ENCODE measurements at places on chromosomes 6 and 20.

DNA sequence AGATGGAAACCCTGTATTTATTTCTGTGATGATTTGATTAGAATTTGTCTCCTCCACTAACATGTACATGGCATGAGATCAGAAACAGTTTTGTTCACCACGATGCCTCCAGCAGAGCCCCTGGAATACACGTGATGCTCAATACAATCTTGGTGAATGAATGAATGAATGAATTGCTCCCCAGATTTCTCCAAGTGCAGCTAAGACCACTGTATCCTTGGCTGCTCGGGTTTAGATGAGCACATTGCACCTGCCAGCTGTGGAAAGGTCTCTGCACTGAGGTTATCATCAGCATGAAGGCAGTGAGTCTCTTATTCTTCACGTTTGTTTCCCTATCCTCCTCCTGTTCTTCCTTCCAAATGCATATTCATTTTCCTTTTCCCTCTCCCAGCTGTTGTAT lies 17.9 kb downstream of the CASS4 start:
- DNase-seq = no peak

DNA sequence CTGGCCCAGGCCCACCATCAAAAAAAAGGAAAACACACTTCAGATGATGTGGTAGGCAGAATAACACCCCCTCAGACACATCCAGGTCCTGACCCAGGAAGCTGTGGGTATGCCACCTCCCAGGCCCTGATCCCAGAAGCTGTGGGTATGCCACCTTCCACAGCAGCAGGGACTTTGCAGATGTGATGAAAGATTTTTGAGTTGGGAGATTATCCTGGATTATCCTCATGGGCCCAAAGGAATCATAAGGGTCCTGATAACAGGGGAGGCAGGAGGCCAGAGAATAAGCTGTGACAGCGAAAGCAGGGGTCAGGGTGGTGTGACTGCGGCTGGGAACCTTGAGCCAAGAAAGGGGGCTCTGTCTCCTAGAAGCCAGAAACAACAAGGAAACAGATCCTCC lies 55.0 kb downstream of the BMP7 start:
- DNase-seq = no peak

DNA sequence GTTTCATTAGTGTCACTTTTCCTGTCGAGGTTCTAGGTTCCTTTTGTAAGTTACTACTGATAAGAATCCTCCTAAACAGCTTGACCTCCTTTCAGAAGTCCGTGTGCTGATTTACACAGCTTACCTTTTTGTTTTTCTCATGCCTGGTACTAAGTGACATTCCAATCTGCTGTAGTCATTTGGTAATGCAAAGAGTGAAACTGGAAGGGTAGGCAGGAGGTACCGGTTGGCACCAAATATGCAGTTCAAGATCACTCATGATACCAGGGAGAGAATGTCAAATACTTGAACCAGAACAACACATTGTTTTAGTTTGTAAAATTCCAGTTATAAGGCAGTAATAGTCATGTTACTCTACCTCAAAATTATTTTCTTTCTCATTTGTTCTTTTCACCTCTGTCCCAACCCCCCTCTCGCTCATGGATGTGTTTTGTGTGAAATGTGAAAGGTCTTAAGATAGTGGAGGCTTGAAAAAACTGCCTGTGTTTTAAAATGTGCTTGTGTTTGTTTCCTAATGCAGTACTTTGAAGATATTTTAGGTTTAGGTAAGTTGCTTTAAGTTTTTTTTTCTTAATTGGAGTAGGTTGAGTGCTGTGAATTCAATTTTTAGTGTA lies 23.2 kb downstream of the AFDN start:
- no peak for DNase-seq

GRCh38 chr20:63377256-63377941 lies 16.2 kb upstream of the CHRNA4 start:
- DNase-seq = no peak

DNA sequence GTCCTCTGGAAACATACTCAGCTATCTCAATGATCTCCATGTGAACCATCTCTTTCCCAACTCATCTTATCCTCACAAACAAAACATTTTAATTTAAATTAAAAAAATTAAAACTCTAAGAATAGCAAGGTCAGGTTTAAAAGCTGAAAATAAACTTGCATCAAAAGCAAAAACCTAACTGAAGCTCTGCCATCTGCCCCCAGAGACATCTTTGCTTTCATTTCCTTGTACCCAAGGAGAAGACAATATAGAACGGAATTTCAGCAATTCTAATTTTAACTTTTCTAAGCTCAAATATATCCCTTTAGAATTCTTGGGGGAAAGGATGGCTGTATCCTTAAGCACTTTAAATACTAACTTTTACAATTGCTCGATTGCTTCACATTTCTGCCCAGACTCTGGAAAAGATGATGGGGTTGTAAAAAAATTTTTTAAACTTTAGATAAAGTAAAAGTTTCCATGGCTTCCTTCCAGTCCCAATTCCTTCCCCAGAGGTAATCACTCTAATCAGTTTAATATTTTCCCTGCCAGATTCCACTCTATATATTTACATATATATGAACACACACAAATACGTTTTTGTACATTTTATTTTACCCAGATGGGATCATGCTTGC lies 69.2 kb upstream of the SMIM29 start:
- no peak for DNase-seq

DNA sequence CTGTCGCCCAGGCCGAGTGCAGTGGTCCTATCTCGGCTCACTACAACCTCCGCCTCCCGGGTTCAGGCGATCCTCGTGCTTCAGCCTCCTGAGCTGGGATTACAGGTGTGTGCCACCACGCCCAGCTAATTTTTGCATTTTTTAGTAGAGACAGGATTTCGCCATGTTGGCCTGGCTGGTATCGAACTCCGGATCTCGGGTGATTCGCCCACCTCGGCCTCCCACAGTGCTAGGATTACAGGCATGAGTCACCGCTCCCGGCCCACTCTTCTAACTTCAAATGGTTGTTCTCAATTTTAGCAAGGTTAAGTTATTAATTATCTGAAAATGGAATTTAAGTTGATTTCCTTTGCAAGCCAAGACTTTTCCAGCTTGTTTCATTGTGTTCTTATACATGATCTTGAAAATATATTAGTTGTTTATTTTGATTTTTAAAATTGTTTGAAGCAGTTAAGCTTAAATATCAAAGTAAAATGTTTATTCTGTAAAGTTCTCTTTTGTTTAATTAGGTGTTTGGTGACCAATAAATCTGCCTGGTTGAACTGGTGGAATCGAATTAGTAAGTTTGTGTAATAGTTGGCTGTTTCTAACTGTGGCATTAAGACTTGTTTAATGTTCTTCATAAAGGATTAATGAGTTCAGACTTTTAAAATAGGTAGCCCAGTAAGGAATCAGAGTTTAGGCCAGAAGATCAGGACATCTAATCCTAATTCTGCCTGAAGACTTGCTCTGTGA lies 2.3 kb downstream of the PM20D2 start:
- DNase-seq = peak; percentile 4

DNA sequence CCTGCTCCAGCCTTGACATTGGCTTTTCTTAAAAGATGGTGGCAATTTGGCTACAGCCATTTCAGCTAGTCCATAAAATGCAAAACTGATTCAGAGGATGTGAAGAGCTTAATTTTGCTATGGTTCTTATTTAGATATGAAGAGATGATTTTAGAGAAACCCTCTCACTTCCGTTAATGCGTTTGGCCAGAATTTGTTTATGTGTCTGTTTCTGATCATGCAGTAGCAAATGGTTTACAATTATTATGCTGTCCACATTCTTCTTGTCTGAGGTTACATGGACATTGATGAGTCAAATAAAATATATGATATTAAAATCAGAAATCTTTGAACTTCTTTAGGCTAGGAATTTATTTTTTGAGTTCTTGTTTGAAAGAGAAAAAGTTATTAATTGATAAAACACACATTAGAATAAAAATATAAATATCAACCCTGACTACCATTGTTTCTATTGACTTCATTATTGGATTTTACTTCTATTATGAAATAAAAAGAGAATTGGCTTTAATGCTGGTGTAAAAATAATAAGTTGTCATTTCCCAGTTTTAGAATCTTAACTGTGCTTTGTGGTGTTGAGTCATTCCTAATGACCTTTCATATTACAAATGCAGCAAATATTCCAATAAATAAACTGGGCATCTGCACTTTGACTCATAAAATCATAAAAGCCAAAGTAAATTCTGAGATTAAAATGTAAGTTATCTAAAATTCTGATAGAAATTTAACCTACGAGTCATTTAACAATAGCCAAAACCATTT lies 1286.0 kb upstream of the GJE1 start:
- no peak for DNase-seq

DNA sequence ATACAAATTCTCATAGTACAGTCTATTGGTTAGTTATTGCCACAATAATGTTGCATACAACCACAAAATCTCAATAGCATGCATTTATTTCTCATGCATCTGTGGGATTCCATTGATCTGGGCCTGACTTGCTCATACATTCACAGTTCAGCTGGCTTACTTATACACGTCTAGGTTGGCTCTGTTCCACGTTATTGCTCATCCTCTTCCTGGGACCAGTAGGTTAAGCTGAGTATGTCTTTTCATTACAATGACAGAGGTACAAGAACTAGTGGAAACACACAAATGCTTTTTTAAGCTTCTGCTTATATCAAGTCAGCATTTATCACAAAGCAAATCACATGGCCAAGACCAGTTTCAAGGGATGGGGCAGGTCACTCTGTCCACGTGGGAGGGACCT lies 485.3 kb upstream of the BTBD3 start:
- DNase-seq = no peak

- DNase-seq = no peak
Observed at GRCh38 chr20:2806351-2806701, 5.9 kb upstream of the CPXM1 start.

DNA sequence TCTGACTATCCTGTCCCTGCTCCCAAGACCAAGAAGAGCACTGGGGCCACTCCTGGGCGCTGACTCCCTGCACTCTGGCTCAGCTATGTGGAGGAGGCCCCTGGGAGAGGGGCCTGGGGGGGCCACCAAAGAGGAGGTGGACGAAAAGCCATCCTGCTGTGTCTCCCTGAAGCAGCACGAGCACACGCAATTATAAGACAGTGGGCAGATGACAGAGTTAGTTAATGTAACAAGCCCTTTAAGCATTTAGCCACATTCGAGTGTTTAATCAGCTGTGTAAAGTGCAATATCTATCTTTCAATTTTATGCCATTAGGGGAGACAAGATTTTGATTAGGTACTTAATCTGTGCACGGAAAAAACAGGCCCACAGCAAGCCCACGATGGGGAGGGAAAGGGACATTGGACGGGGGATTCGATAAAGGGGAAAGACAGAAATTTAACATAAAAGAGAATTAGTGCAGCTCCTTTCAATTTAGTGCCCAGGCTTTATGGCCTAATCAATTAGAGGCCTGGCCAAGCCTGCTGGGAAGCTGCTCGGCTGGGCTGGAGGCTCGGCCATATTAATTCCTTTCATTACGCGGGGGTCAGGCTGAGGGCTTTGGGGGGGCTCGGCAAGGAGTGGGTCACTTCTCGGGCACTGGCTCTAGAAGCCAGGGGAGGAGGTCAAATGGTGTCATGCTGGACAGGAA lies 286.2 kb downstream of the DHX35 start:
- no peak for DNase-seq

GRCh38 chr6:1031720-1032119 lies 280.2 kb upstream of the FOXQ1 start:
- DNase-seq = no peak

GRCh38 chr6:144566868-144567615 lies 281.9 kb downstream of the UTRN start:
- peak; percentile 53 for DNase-seq

GRCh38 chr6:91462241-91462640 lies 875.4 kb upstream of the MAP3K7 start:
- DNase-seq = no peak

- DNase-seq = no peak
Observed at GRCh38 chr20:57811374-57812020, 101.7 kb upstream of the PMEPA1 start.

DNA sequence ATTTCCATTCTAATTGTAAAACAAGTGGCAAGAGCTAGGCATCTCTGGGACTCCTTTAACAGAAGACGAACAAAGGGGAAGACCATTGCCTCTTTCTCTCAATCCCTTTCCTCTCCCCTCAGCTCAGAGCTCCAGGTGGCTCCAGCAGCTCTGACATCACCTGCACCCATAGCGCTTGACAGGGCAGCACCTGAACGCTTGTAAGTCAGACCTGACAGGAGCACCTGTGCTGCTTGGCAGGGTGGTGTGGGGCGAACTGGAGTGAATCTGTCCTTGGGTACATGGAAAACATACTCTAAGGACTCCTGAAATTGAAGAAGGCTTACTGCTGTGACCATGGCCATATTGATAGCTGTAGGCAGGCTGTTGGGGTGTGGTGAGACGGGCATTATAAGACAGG lies 409.5 kb upstream of the AGPAT4 start:
- DNase-seq = no peak

- DNase-seq = no peak
Observed at GRCh38 chr6:129660346-129660676, 49.7 kb downstream of the ARHGAP18 start.

GRCh38 chr20:24117383-24117782 lies 128.8 kb upstream of the GGTLC1 start:
- DNase-seq = no peak

GRCh38 chr6:136604328-136604825 lies 54.2 kb upstream of the MAP7 start:
- no peak for DNase-seq

- DNase-seq = no peak
Observed at GRCh38 chr20:7155282-7155681, 387.8 kb downstream of the BMP2 start.

GRCh38 chr20:36203861-36204260 lies 32.4 kb upstream of the AAR2 start:
- DNase-seq = no peak

DNA sequence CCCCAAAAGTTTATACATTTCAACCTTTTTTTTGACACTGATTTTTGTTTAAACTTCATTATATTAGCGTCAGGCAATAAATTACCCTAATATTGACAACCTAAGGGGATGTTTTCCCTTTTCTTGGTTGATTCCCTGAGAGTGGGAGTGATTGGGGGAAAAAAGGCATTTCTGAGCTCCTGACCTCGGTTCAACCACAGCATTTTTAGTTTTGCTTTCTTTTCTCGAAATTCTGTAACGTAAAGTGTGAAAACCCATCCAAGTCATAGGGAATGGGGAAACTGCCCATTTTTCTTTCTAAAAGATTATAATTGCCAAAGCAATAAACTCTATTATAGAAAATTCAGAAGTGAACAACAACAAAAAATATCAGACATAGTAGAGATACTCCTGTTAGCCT lies 67.9 kb upstream of the SPACA1 start:
- DNase-seq = no peak

DNA sequence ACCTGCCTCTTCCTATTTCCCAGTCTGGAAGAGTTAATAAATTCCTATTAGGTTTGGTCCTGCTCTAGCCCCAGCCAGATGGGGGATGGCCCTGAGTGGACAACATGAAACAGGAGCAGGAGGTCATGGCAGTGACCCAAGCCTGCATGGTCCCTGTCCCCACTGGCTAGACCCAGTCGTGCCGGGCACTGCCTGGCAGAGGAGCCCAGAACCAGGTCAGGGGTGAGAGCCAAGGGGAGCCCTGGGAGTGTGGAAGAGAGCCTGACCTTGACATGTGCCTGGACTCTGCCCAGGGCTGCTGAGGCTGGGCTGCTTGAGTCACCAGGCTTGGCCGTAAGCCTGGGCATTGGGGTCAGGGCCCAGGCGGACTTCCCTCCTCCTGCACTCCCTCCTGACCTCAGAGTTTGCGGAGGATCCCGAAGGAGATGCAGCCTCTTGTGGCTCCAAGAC lies 3.6 kb downstream of the AVP start:
- DNase-seq = no peak

All from inflammatory macrophage treated with lipopolysaccharide for 1 hour (primary cell).